Endothelial cell of coronary artery (primary cell): ENCODE measurements at places on chromosomes 7 and 10. TPM values are rescaled to one million over a fixed set of nuclear protein-coding genes. Genes with fewer than 3 reads are reported as not detected.

TAS2R4 gene
- 0.85 and 0.90 TPM in 2 replicates for total RNA-seq

MINDY4 gene
- total RNA-seq, result 2.6 and 4.0 TPM in 2 replicates

RNF148 gene
- total RNA-seq, result 1.4 and 1.7 TPM in 2 replicates

RADIL gene
- total RNA-seq, result 0.18 and 1.0 TPM in 2 replicates

FOXI2 gene
- not detected in 2 replicates for total RNA-seq

SAP25 gene
- total RNA-seq, result not detected in 2 replicates

FAM241B gene
- total RNA-seq, result 0.18 and 0.28 TPM in 2 replicates

ITGA8 gene
- under 0.01 and 0.18 TPM in 2 replicates for total RNA-seq

CRTAC1 gene
- total RNA-seq, result 0.28 and 1.2 TPM in 2 replicates
